Caki2 (cell line): ENCODE measurements at places on chromosomes 16 and 17.

GRCh38 chr17:50603340-50603739, 31.3 kb upstream of the ABCC3 start:
- DNase-seq = no peak

DNA sequence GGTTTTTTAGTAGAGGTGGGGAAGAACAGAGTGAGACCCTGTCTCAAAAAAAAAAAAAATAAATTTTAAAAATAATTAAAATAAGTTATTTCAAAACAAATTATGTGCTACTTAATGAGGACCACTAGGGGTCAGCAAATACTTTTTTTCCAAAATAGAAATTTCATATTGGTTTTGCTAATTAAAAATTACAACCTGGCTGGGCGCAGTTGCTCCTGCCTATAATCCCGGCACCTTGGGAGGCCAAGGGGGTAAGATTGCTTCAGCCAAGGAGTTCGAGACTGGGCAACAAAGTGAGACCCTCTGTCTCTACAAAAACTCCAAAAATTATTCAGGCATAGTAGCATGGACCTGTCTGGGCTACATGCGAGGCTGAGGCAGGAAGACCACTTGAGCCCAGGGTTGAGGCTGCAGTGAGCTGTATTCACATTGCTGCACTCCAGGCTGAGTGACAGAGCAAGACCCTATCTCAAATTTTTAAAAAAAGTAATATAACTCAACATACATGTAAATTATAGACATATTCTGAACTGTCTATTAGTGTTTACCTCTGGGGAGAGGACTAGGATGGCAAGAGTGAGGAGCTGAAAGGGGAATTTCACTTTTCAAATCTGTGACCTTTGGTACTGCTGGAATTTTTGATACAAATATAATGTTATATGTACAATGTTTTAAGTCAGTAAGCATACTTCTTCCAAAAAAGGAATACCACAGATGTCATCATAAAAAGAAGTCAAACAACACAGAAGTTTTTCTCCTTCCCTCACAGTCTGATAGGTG, 8.1 kb downstream of the MEIOB start:
- peak; percentile 48 for DNase-seq

- DNase-seq = no peak
Observed at GRCh38 chr17:33977729-33978514, 277.2 kb upstream of the CCL2 start.

DNA sequence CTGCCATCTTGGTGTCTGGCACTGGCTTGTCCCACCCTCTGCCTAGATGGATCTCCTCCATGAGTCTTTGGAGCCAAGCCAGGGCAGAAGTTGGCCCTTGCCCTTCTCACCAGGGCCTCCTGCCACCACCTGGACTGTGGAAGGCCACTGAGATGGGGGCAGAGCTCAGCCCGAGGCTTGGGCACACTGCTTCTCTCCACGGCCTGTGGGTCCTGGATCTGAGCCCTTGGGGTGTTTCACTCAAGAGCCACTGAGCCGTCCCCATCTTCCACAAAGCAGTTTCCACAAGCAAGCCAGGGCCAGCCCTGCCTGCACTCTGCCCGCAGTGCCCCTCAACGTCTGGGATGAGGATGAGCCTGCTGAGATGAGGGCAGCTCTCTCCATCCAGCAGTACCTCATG, 16.7 kb upstream of the CD300A start:
- DNase-seq = no peak

- no peak for DNase-seq
Observed at GRCh38 chr17:53909802-53910201, 87.1 kb downstream of the KIF2B start.

GRCh38 chr16:64392456-64392855, 729.4 kb downstream of the CDH11 start:
- no peak for DNase-seq

GRCh38 chr16:22317001-22317530, 19.9 kb downstream of the POLR3E start:
- no peak for DNase-seq

GRCh38 chr17:69818467-69818866, 256.6 kb upstream of the KCNJ16 start:
- no peak for DNase-seq

DNA sequence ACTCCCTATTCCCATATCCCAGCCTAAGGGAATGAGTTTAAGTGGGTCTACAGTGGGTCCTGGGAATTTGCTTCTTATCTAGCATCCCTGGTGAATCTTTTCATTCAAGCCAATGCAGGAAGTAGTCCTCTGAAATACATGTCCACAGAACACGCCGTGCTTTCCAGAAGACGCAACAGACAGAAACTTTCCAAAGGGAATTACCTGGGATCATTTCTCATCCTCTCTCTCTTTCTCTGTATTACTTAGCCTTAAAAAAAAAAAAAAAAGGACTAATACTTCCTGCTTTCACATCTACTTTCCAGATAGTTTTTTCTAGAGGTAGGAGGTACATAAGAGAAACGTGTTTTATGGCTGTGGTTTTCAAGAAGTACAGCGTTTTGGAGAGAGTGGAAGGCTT, 499.0 kb downstream of the MAF start:
- no peak for DNase-seq

- DNase-seq = no peak
Observed at GRCh38 chr16:3577302-3577752, at the start of gene NLRC3. NLRC3 (minus strand) TSS chr16:3577403; CDS start chr16:3565036, 12,367 bp downstream.

GRCh38 chr16:1442697-1443096, 1.7 kb downstream of the CCDC154 start:
- DNase-seq = no peak

GRCh38 chr17:83151056-83151441, 71.6 kb downstream of the METRNL start:
- no peak for DNase-seq

DNA sequence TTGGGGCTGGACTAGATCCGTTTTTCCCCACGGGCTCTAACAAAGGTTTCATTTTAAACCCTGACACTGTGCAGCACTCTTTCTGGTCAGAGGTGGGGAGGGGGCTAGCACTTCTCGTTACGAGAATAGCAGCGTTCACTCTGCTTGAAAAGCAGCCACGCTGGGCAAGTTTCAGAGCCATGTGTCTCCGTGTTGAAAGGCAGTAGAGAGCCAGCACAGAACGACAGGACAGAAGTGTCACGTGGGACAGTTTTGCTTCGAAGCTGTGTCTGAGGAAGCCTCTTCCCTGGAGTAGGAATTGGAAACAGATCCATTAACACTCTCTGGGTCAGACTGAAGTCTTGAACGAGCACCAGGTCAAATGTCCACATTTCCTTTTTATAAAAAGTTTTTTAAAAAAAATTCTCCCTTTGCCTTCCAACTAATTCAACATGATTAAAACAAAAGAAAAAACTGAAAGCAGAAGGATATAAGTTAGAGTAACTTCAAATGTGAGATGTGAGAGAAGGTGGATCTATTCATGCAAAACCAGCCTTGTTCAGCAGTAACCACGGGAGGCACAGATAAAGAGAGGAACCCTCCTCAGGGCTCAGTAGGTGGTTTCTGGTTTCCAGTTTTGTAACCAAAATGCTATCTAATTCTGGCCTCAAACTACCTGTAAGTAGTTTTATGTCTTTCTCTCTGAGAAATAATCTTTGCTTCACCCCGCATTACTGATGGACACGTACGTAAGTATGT, 65.0 kb downstream of the SMG6 start:
- DNase-seq = no peak

DNA sequence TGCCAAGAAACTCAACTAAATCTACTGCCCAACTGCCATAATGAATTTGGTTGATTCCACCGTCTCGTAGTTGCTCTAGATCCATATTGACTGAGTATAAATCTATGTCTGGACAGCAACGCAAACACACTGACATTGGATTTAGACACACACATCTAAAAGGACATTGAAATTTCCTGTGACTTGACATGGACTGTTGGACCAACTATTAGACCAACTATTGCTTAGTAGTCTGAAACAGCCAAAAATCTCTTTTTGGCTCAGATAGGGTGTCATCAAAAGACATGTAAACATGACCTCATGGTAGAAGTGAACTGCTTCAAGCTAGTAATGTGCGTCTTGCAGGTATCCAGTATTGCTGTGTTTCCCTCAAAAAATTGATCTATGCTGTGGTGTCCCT, 31.3 kb downstream of the KIAA0513 start:
- no peak for DNase-seq
